ENCODE measurements at places on chromosomes 13 and 19. TPM values are rescaled to one million over a fixed set of nuclear protein-coding genes. Genes with fewer than 3 reads are reported as not detected.

Gene RXFP2
- not detected for total RNA-seq

Gene ZNF837
- 1.3 TPM for total RNA-seq

Gene ZNF816
- 6.4 TPM for total RNA-seq

Gene C19orf33
- total RNA-seq, result not detected

Gene ZNF557
- total RNA-seq, result 12.5 TPM
